ENCODE measurements at places on chromosomes 2 and 18. TPM values are rescaled to one million over a fixed set of nuclear protein-coding genes. Genes with fewer than 3 reads are reported as not detected.

Gene PLEK
- total RNA-seq, result 12.8 TPM

Gene ASXL3
- total RNA-seq, result 6.1 TPM

Gene DPYSL5
- total RNA-seq, result 0.49 TPM

Gene CD302
- 27.5 TPM for total RNA-seq

Gene MYCN
- total RNA-seq, result 15.6 TPM

Gene EMILIN1
- 66.1 TPM for total RNA-seq

Gene REG1B
- total RNA-seq, result not detected

Gene OR6B2
- not detected for total RNA-seq

Gene SLC35F6
- 12.4 TPM for total RNA-seq

Gene PCGF1
- total RNA-seq, result 8.1 TPM

Gene VWC2L
- not detected for total RNA-seq

Gene TFCP2L1
- 4.9 TPM for total RNA-seq

Gene HOXD11
- total RNA-seq, result not detected

Gene TUBA3E
- not detected for total RNA-seq

Gene CHRNA1
- total RNA-seq, result 4.2 TPM

Gene ANO7
- total RNA-seq, result 0.79 TPM

Gene MMADHC
- total RNA-seq, result 92.2 TPM

Gene SPP2
- not detected for total RNA-seq

Gene SIX3
- total RNA-seq, result not detected

Gene POTEC
- not detected for total RNA-seq

Gene CFAP65
- not detected for total RNA-seq
